ENCODE measurements at places on chromosomes 5 and 9. TPM values are rescaled to one million over a fixed set of nuclear protein-coding genes. Genes with fewer than 3 reads are reported as not detected.
A peak's percentile ranks its signal among the peaks of the same experiment; 100 is the strongest.

GRCh38 chr9:122954253-122954691 lies 13.5 kb downstream of the RABGAP1 start:
- H3K27ac ChIP-seq = no peak overlapping the region
- peaks cover 9% of the 10 kb centered on the region for H3K36me3 ChIP-seq
- H3K4me1 ChIP-seq = no peaks in the 10 kb centered on the region
- no peaks in the 10 kb centered on the region for H3K27me3 ChIP-seq
- DNase-seq = no peak

DNA sequence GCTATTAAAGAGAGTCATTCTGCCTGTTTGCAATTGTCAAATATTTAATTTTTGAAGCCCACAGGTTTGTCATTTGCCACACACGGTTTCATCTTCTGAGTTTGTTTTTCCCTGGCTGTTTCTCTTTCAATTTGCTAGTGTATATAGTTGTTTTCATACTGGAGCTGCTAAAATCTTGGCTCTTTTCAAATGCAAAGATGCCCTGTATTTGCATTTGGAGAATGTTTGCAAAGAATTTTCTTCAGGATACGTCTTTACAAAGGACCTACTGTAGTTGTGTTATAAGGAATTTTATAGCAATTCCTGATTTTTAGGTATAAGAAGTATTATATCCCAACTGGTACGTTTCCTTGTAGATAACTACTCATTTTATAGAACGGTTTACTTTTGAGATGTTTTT lies 48.0 kb downstream of the IZUMO3 start:
- DNase-seq = no peak
- no peaks in the 10 kb centered on the region for H3K36me3 ChIP-seq
- H3K27ac ChIP-seq = no peak overlapping the region
- no peaks in the 10 kb centered on the region for H3K4me1 ChIP-seq
- no peaks in the 10 kb centered on the region for H3K27me3 ChIP-seq

DNA sequence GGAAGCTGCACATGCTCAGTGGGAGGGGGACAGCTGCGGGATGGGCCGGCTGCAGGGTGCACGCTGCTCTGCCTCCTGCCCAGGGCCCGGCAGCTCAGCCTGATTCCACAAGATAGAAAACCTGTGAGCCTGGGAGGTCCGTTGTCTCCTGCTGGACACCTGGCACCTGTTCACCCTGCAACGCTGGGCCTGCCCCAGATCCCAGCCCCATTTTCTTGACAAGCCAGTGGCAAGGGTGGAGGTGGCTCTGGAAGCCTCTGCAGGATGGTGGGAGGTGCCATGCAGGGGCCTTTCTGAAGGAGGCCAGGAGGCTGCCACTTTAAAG lies 68.1 kb upstream of the RNF130 start:
- DNase-seq = peak; percentile 36
- no peaks in the 10 kb centered on the region for H3K27me3 ChIP-seq
- H3K36me3 ChIP-seq = no peaks in the 10 kb centered on the region
- H3K4me1 ChIP-seq = no peaks in the 10 kb centered on the region
- no peak overlapping the region for H3K4me3 ChIP-seq

The TCF7 gene
- 6.4 TPM for total RNA-seq

DNA sequence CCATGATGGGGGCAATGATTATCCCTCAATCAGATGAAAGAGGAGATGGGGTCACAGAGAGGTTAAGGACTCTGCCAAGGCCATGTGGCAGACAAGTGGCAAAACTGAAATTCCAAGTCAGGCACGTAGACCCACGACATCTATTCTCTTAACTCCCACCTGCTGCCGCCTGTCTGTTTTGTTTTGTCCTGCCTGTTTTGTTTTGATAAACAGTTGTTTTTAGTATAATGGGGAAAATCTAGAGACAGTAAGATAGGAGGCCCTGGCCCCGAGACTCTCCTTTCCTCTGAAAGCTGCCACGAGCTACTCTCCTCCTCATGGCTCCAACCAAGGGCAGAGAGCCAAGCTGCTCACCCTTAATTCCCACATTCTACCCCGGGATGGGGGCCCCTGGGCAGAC lies 4.9 kb downstream of the FSTL4 start:
- peaks cover 3% of the 10 kb centered on the region for H3K4me1 ChIP-seq
- DNase-seq = no peak
- no peak overlapping the region for H3K4me3 ChIP-seq
- no peak overlapping the region for H3K27ac ChIP-seq
- no peaks in the 10 kb centered on the region for H3K36me3 ChIP-seq

- no peaks in the 10 kb centered on the region for H3K4me1 ChIP-seq
- H3K27me3 ChIP-seq = no peaks in the 10 kb centered on the region
- H3K36me3 ChIP-seq = no peaks in the 10 kb centered on the region
- no peak overlapping the region for H3K4me3 ChIP-seq
- DNase-seq = no peak
Observed at GRCh38 chr9:134460206-134460605, 134.0 kb downstream of the RXRA start.

GRCh38 chr5:160081495-160081894 lies 37.8 kb downstream of the PWWP2A start:
- no peak overlapping the region for H3K27ac ChIP-seq
- no peaks in the 10 kb centered on the region for H3K27me3 ChIP-seq
- DNase-seq = no peak

DNA sequence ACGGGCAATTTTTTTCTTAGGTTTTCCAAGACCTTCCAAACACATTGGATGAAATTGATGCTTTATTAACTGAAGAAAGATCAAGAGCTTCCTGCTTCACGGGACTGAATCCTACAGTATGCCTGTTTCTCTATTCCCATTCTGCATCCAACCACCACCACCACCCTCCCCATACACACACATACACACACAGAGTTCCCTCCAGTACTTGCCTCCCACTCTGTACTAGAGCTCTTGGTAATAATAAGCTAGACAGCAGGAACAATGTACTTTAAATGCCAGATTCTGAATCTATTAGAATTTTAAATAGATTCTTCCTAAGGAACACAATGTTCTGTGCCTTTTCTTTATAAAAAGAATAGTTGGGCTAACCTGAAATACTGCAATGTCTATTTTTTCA lies 67.4 kb downstream of the KLF9 start:
- no peak for DNase-seq
- H3K4me3 ChIP-seq = no peak overlapping the region
- no peak overlapping the region for H3K27ac ChIP-seq
- H3K4me1 ChIP-seq = no peaks in the 10 kb centered on the region

DNA sequence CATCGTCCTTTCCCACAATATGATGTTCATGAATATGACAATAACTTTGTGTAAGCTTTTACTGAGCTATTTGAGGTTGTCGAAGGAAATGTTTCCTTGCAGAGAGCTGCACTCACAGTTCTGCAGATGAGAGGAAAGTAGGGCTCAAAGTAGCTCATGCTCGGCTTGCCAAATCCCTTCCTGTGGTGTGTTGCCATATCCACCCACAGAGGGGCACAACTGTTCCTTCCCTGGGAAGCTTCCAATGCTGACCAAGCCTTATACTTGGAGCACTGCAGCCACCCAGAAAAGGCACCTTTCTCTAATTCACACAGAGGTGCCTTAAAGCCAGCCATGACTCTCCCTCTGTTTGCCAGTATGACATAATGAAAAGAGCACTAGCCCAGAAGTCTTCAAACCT lies 390.3 kb downstream of the CAAP1 start:
- no peak overlapping the region for H3K4me3 ChIP-seq
- DNase-seq = peak; percentile 85
- H3K27me3 ChIP-seq = no peaks in the 10 kb centered on the region
- no peak overlapping the region for H3K27ac ChIP-seq
- H3K36me3 ChIP-seq = no peaks in the 10 kb centered on the region
- H3K4me1 ChIP-seq = no peaks in the 10 kb centered on the region

GRCh38 chr9:90189306-90189705 lies 453.3 kb downstream of the DIRAS2 start:
- H3K4me3 ChIP-seq = no peak overlapping the region
- no peak overlapping the region for H3K27ac ChIP-seq
- no peaks in the 10 kb centered on the region for H3K27me3 ChIP-seq
- H3K4me1 ChIP-seq = no peaks in the 10 kb centered on the region
- no peak for DNase-seq

GRCh38 chr9:72843520-72844439 lies 109.1 kb downstream of the ALDH1A1 start:
- no peak overlapping the region for H3K27ac ChIP-seq
- peak; percentile 84 for DNase-seq
- H3K27me3 ChIP-seq = no peaks in the 10 kb centered on the region

The TUBB4B gene
- total RNA-seq = 450 TPM

The IL5 gene
- total RNA-seq = not detected

The TERT gene
- total RNA-seq = 9.8 TPM
